ENCODE measurements at places on chromosomes 3 and 15.

DNA sequence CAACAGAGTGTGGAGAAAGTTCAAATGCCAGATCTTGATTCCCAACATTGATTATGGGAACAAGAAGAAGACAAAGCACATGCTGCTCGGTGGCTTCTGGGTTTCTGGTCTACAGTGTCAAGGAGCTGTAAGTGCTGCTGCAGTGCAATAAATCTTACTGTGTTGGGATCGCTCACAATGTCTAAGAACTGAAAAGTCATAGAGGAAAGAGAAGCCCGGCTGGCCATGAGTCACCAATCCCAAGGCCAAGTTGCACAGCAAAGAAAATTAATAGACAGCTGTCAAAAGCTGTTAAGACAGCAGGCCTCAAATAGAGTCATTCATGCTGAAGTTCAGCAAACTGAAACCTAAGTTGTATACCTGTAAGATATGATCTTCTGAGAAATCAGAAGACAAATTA lies 33.2 kb upstream of the SPPL2A start:
- no peak for DNase-seq

GRCh38 chr3:28386049-28386448 lies 37.4 kb upstream of the AZI2 start:
- DNase-seq, result no peak

DNA sequence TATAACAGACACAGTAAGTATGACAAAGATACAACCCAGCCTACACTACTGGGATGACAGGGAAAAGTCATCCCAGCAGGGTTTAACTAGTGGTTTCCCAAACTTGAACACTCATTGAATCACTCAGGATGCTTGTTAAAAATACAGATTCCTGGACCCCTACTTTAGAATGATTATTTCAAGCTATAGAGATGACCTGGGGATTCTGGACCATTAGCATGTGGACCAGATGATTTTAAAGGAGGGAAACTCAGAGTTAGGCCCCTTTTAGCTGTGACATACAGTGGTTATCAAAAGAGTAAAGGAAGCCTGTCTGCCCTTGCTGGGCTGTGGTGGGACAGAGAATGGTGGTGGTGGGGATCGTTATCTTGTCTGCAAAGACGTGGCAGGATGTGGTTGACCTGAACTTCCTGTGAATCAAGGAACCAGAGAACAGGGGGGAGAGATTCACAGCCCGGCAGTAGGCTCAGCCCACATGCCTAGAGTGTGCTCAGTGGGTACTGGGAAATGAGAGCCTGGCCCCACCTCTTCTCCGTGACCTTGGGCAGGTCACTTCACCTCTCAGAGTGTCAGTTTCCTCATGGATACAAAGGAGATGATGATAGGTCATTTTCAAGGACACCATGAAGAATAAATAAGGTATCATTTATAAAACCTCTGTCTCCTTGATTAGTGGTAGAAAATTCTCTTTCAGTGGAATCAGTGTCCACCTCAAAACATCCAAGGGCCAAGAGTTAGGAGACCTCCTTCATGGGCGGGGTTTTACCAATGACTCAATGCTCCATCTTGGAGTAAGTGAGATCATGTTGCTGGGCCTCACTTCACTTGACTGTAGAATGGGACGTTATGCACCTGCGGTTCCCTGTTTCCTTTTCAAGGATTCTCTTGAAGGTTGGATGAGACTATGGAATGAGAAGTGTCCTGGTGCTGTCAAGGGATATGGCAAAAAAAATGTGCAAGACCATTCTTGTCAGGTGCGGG lies 306.5 kb downstream of the RPLP1 start:
- peak; percentile 88 for DNase-seq

- DNase-seq, result no peak
Measured at GRCh38 chr3:74049444-74049843, 424.7 kb upstream of the PDZRN3 start.

DNA sequence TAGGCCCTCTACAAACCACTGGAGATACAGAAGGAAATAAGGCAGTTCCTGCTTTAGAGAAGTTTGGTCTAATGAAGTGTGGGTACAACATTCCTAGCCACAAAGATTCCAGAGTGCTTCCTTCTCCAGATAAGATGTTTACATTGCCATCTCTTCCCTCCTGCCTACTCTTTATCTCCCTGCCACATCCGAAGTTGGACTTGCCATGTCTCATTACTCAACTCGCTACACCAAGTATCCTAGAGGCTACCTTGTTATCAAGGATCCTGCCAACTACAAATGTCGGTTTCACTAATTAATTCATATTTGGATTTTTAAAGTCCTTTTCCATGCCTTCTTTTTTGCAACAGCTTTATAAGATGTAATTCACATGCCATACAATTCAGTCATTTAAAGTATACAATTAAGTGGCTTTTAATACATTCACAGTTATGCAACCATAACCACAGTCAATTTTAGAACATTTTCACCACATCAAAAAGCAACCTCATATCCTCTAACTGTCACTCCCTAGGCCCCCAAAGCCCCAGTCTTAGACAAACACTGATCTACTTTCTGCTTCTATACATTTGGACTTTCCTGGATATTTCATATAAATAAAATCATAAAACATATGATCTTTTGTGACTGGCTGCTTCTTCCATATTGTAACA lies 53.7 kb upstream of the CSTA start:
- no peak for DNase-seq

- DNase-seq, result no peak
Measured at GRCh38 chr15:78976691-78977090, 31.8 kb upstream of the CTSH start.

GRCh38 chr3:111311709-111312235 lies 230.2 kb upstream of the CD96 start:
- DNase-seq, result peak; percentile 11

- no peak for DNase-seq
Measured at GRCh38 chr3:4514916-4515315, 21.8 kb downstream of the ITPR1 start.

DNA sequence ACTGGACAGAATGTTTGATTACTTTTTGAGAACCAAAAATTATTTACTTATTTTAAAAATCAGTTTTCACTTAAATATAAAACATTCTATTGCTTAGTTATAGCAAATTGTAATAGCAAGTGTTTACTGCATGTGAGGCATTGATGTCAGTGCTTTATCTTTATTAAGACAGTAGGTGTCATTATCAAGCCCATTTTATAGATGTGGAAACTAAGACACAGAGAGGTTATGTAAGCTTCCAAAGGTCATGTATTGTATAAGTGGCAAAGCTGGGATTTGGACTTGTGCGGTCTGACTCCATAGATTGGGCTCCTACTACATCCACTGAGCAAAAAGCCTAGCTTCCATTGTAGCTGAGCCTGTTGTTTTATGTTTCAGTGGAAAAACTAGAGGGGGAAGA lies 17.6 kb downstream of the ZNF589 start:
- no peak for DNase-seq

DNA sequence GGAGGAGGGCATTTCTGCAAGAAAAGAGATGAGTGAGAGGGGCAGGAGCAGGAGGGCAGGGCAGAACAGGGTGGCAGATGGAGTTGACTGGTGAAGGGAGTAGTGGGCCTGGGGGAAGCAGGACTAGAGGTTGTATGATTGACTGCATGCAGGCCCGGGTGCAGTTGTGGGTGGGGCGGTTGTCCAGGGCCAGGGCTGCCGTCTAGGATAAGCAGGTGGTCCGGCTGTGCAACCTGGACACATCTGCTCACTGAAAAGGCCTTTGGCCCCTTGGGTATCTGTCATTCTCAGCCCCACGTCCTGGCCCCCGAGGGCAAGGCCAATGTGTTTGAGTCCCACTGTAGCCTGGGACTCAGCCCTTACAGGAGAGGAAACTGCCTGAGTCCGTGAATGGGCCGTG lies 25.4 kb downstream of the ALS2CL start:
- DNase-seq, result no peak
